ENCODE measurements at places on chromosomes 1 and 21. TPM values are rescaled to one million over a fixed set of nuclear protein-coding genes. Genes with fewer than 3 reads are reported as not detected.

- peak; percentile 35 for DNase-seq
Measured at GRCh38 chr1:147771226-147772125, 11.1 kb upstream of the GJA5 start.

DNA sequence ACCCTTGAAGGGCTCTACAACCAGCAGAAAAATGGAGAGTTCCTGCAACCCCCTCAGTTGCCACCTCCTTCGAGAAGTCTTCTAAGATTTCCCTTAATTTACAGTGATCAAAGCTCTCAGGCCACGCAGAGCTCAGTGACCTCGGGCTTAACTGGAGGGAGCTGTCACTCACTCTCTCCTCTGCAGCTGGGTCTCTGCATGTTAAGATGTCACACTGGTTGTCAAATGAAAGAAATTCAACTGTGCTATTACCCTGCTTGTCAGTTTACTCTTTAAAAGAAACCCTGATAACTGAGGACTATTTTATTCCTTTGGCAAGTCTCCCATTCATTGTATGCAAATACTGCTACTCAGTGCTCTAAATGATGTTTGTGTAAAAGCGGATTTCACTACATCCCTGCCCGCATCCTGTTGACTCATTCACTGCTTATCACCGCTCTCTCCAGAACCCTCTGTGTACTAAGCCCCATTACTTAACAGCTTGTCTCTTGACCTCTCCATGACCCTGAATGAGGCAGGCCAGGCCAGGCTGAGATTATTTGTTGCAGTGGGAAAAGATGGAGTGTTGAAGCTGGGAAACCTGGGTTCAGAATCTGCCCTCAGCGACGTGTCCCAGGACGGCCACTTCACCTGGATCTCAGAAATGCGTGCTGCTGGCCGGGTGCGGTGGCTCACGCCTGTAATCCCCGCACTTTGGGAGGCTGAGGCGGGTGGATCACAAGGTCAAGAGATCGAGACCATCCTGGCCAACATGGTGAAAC, 13.7 kb downstream of the DHRS3 start:
- DNase-seq, result peak; percentile 98

DNA sequence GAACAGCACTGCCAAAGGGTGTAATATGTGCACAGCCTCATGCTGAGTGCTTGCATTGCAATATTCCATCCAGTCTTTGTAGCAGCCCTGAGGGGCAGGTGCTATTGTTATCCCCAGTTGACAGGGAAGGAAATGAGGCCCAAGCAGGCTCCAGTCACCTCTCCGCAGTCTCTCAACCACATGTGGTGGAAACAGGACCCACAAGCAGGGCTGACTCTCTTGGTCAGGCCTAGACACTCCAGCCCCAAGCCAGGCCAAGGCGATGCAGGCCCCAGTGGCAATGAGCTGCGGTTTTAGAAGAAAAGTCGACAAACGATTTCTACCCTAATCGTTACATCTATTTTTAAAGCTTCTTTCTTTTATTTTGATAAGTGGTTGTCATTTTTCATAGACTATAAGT, 52.6 kb upstream of the GADD45A start:
- DNase-seq, result no peak

GRCh38 chr1:29099286-29099685, 24.4 kb downstream of the TMEM200B start:
- no peak for DNase-seq

The BTBD19 gene
- total RNA-seq, result 0.29 TPM
